ENCODE measurements at places on chromosomes 5 and 9.

- DNase-seq = no peak
Observed at GRCh38 chr9:82410306-82410705, 421.7 kb downstream of the SPATA31D1 start.

- DNase-seq = no peak
Observed at GRCh38 chr5:74233091-74233490, 407.4 kb downstream of the ENC1 start.

DNA sequence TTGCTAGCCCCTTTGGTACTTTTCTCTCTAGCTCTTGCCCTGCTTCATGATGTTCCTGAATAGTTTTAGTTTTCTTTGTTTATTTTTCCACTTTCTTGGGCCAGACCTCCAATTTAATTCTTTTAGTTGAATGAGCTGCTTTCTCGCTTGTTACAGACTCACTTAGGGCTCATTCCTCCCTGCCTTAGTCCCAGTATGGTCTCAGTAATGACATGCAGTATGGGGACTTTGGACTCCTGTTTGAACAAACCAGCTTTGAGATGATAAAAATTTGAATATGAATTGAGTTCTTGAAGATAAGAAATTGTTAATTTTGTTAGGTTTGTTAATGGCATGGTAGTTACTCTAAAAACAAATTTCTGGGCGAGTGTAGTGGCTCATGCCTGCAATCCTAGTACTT lies 284.8 kb upstream of the DMRT1 start:
- DNase-seq = no peak

DNA sequence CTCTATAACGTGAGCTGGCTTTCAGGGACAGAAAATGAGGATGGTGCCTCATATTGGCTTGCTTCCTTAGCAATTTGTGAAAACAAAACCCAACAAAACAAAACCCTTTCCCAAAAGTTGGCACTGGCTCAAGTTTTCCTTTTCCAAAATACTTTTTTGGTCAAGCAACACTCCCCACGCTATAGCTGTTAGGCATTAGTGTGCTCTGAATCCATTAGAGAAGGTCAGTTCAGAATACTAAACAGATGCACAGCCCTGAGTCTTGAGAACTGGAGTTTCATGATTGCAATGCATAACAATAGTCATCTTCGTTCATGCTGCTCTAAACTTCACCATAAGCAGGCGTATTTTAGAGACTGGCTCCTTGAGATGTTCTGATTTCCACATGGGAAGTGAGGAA lies 172.0 kb upstream of the KLF9 start:
- DNase-seq = no peak

DNA sequence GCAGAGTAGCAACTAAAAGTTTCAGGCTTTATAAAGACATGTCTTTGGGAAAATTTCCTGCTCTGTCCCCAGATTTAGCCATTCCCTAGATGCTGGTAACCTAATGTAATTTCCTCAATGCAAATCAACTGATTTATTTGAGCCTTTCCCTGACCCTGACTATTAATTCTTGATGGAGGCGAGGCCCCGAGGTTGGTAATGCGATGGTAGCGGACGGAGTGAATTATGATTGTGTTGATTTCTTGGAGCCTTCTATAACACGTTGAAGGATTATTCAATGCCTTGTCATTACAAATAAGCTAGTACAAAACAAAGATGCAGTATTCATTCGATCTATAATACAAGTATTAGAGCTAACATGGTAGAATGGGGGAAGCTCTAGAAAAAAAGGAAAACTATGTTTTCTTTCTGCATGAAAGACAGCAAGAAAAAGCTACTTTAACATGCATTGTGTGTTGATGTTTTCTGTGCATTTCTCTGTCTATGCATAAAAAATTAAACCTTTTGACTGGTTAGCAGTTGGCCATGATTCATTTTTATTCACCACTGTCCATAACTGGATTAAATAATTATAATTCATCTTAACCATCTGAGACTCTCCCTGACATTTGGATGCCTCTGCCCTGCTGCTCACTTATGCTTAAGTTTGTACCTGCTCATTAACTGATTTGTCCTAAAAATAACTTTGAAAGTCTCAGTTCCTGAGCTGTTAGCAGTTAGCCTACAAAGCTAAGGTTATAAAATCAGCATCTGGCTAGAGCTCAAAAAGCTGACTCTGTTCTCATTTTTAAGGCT lies 490.2 kb upstream of the NUDT12 start:
- DNase-seq = no peak

- no peak for DNase-seq
Observed at GRCh38 chr9:84978661-84979060, 309.1 kb downstream of the NTRK2 start.

DNA sequence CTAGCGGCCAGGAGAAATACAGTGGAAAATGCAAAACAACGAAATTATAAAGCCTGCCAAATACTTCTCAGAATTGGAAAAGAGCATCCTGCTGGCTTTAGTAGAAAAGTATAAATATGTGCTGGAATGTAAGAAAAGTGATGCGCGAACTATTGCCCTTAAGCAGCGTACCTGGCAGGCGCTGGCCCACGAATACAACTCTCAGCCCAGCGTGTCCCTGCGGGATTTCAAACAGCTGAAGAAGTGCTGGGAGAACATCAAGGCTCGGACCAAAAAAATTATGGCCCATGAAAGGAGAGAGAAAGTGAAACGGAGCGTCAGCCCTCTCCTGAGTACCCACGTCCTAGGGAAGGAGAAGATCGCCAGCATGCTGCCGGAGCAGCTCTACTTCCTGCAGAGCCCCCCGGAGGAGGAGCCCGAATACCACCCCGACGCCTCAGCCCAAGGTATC lies 15.0 kb downstream of the MSANTD3 start:
- DNase-seq = no peak

- DNase-seq = no peak
Observed at GRCh38 chr5:62296998-62297397, 9.0 kb upstream of the KIF2A start.

DNA sequence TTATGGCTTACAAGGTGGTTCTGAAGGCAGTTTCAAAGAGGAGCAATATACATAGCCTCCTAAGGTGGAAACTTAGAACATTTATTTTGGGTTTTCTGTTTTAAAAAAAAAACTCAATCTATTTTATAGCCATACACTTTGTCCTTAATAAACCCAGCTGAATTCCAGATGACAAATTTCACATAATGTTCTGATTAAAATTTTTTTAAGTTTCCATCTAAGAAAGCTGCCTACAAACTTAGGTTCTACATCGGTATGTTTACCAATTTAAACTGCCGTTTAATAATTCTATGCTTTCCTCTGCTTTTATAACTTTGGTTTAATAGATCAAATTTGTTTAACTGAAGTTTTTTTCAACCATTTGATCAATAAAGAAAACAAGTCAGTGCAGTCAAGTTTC lies 12.5 kb downstream of the NR3C1 start:
- DNase-seq = peak; percentile 36

DNA sequence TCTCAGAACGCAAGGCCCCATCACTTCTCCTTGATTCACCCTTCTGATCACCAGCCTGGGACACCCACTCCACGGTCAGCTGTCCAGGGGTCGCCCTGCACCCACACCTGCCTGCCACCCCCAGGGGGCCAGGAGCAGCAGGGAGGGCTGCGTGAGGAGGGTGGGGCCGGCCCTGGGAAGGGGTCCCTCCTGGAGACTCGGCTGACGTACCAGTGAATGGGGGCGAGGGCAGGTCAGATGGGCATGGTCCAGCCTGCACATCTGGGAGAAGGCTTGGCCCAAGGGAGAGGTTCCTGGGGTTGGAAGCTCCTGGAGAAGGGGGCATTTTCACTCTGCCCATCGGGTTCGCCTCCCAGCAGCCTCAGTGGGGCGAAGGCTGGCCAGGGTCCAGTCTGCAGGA lies 21.8 kb upstream of the SARDH start:
- DNase-seq = no peak

Data from fibroblast of skin of scalp (primary cell).